ENCODE measurements at places on chromosomes 4 and X. TPM values are rescaled to one million over a fixed set of nuclear protein-coding genes. Genes with fewer than 3 reads are reported as not detected.

The TCEAL9 gene
- polyA plus RNA-seq, result 15.7 TPM

The IQCM gene
- 0.10 TPM for polyA plus RNA-seq

The MAOA gene
- 0.36 TPM for polyA plus RNA-seq

The GLRA2 gene
- not detected for polyA plus RNA-seq

The TMPRSS11B gene
- polyA plus RNA-seq, result not detected

The LEF1 gene
- 2.7 TPM for polyA plus RNA-seq

The ENOX2 gene
- polyA plus RNA-seq, result 17.5 TPM

The NIPAL1 gene
- polyA plus RNA-seq, result 1.0 TPM

The NPNT gene
- polyA plus RNA-seq, result not detected

The STARD8 gene
- 2.1 TPM for polyA plus RNA-seq

- DNase-seq, result no peak
Observed at GRCh38 chrX:155009994-155010472, 12.5 kb downstream of the F8 start.

DNA sequence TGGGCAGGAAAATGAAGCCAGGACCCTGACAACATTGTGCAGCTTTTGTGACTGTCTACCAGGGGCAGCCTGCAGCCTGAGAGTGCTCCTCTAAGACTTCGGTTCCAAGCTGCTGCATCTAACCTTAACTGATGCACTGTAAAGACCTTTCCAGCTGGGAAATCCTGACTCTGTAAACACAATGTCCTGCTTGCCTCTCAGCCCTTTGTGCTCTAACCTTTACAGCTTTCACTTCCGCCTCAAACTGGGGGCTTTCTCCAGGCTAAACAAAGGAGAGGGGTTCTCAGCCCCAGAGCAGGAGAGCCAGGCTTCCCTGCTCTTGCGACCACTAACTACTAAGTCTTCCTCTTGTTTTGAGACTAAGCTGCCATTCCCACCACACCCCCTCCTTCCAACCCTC, 19.3 kb upstream of the RASL11B start:
- no peak for DNase-seq

DNA sequence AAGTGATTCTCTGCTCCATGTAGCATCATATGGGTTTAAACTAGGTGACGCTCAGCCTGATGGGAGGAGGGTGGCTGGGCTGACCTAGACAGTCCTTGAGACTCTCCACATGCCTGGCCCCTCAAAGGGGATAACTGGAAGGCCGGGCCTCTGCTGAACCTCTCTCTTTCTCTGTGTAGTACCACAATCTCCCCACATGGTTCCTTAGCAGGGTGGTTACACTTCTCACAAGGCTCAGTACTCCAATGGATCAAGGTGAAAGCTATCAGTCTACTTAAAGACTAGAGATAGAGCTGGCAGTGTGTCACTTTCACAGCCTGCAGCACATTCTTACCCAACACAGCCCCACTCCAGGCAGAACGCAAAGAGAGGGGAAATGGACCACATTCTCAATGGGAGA, 80.4 kb downstream of the LDB2 start:
- no peak for DNase-seq

- no peak for DNase-seq
Observed at GRCh38 chr4:55014876-55015275, 110.5 kb downstream of the KDR start.

GRCh38 chr4:6732441-6733357, 16.7 kb downstream of the BLOC1S4 start:
- DNase-seq, result peak; percentile 50

- DNase-seq, result no peak
Observed at GRCh38 chr4:70629469-70630090, 1.0 kb downstream of the ENAM start.

- no peak for DNase-seq
Observed at GRCh38 chr4:173494013-173494970, 35.7 kb downstream of the HAND2 start.

DNA sequence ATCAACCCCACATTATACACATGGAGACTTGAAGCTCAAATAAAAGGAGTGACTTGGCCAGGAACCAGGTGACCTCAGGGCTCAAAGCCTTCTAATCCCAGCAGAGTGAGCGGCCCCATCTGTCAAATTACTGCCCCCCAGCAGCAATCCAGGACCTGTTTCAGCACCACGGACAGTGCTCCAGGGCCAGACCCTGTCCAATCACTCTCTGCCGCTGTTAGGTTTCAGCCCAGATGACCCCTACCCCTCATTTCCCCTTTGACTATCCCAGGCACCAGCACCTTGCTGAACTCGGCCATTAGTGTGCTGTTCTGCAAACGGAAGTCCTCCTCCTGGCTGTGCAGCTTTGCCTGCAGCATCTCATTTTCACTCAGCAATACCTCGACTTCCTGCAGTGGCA, 5.1 kb downstream of the GRIPAP1 start:
- DNase-seq, result no peak

DNA sequence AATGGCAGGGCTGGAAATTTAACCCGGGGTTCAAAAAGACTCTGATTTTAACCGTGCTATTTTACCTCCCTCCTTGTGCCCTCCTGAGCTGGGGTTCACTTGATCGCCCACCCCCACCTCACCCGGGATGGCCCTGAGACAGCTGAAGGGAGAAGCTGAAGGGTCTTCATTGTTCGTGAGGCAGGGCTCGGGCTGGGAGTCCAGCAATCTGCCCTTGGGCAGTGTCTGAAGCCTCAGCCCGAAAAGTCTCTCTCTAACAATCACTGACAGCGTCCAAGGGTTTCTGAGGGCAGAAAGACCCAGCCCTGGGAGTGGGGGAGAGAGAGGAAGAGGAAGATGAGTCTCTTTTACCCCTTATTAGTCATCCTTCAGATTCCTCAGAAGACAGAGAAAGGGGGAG, 39.4 kb upstream of the PHOX2B start:
- DNase-seq, result no peak

- no peak for DNase-seq
Observed at GRCh38 chr4:173538909-173539445, 8.9 kb upstream of the HAND2 start.

GRCh38 chrX:152842772-152843338, 12.0 kb downstream of the NSDHL start:
- no peak for DNase-seq

GRCh38 chrX:29431895-29432294, 783.5 kb upstream of the MAGEB2 start:
- no peak for DNase-seq

DNA sequence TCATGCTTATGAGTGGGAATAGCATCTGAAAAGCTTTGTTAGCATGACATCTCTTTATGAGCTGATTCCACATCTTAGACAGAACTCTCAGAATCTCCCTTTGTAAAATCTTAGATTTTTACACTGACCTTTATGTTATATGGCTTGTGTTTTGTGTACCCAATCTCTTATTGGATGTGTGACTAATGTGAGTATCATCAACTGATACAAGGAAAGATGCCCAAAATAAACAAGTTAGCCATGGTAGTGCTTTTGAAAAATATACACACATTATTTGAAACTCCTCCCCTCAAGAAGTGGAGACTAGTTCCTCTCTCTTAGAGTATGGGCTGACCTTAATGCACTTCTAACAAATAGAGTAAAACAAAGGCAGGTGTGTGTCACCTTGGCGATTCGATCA, 160.1 kb upstream of the NRK start:
- DNase-seq, result no peak

GRCh38 chr4:168618577-168619265, 121.9 kb downstream of the PALLD start:
- no peak for DNase-seq

DNA sequence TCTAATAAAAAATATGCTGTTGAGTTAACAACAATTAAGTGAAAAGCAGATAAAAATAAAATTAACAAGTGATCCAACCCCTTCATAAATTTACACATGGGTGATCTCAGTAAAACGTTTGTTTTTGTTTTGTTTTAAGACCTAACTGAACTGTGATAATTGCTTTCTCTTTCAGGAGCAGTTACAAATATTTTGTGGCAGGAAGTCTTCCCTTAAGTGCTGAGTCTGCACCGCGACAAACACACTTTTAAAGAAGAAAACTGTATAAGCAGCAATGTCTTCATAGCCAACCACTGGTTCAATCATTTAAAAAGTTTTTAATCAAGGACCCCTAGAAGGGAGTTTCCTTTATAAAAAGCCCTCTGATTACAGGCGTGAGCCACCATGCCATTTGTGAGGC, 53.7 kb upstream of the NFKB1 start:
- DNase-seq, result no peak

- no peak for DNase-seq
Observed at GRCh38 chr4:11471618-11472017, 42.9 kb upstream of the HS3ST1 start.

GRCh38 chr4:123741906-123742305, 345.3 kb downstream of the SPRY1 start:
- no peak for DNase-seq

GRCh38 chrX:102651242-102652011, at the start of gene GPRASP1:
TSS of gene GPRASP1 (plus strand) at chrX:102651483. CDS start at chrX:102653914, 2,431 bp downstream.
- no peak for DNase-seq

DNA sequence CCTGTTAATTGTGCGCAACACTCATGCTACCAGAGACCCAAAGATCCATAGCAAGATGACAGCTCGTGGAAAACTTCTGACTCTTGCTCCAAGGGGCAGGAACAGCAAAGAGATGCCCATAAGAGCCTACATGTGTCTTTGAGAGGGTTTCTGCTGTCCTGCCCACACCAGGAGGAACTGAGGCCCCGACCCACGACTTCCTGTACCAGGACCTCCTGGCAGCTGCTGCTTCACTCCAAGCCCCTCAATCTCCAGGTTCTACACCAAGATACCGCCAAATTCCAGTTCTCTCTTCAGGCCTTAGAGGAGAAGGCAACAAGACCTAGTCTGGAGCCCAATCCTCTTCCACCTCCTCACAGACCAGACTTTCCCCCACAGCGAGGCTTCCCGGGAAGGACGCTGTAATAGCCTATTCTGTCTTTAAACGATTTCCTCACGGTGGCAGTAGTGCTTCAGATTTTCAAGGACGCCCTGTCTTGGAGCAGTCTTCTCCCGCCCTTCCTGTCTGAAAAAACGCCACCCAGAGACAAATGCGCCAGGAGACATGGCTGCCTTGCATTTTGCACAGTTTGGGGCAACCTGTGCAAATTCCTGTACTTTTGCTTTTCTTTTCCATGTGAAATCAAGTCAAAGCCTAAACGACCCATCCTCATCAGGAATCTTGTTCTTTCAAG, 230.2 kb upstream of the STK26 start:
- DNase-seq, result no peak

- no peak for DNase-seq
Observed at GRCh38 chrX:70916754-70917153, 8.2 kb upstream of the TEX11 start.

- DNase-seq, result no peak
Observed at GRCh38 chr4:168784786-168785461, 225.1 kb downstream of the CBR4 start.

- DNase-seq, result no peak
Observed at GRCh38 chr4:176376032-176376614, 56.4 kb downstream of the SPCS3 start.

GRCh38 chr4:41933997-41934503, 1.2 kb upstream of the TMEM33 start:
- DNase-seq, result no peak

GRCh38 chr4:184825896-184826690, at the start of gene ACSL1:
TSS of gene ACSL1 (minus strand) at chr4:184825968. CDS start at chr4:184803514, 22,454 bp downstream.
- DNase-seq, result no peak

DNA sequence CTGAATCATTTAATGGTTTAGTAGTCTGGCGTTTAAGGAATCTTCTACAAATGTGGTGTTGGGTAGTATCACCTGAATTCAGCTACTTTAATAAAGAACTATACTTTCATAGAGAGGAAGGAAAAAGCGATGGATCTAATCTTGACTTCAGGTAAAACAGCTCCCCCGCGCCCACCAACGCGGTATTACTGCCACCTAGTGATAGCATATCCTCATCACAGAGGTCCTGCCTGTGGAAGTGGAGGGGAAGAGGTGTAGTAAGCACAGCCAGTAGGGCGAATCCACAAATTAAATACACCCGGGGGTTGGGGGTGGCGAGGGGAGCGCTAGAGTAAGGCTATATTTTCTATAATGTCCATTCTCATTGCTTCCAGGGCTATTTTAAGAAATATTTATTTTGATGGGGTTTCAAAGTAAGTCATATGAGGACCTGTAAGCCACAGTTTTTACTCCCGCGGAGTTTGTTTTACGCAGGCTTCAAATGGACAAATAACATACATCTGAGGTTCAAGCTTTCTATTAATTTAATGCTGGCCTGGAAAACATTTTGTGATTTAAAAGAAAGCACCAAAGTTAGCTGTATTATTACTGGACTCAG, 8.3 kb upstream of the DAPP1 start:
- no peak for DNase-seq

Measured in BJ (cell line).